LHCN-M2 (cell line): ENCODE measurements at places on chromosomes 11 and 22.

DNA sequence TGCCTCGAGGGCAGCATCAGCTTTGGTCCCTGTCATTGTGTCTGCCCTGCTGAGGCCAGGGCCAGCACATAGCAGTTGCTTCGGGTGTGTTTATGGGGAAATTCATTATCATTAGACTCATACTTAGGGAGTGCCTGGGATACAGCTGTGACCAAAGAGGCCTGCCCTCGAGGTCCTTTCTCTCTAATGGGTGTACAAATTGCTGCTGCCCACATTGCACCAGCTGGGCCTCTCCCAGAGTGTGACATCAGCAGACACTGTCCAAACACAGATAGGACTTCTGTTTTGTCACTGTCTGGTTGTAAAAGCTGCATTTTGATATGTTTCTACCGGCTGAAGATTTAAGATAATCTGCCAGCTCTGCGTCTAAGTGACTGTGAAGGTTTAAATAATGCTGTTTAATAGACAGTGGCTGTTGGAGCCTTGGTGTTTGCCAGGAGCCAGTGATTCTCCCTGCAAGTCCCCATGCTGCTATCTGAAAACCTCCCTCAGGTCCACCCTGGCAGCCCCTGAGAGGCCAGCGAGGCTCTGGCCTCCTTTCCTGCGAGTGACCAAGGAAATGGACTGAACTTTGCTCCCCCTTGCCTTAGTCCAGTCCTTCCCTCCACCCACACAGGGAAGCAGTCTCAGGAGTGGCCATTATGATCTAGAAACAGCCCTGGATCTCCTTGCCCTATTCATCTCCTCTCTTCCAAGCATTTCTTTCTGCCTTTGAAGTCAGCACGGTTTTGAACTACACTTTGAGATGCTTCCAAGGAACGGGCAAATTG lies 505.2 kb downstream of the TBC1D22A start:
- no peak for DNase-seq

DNA sequence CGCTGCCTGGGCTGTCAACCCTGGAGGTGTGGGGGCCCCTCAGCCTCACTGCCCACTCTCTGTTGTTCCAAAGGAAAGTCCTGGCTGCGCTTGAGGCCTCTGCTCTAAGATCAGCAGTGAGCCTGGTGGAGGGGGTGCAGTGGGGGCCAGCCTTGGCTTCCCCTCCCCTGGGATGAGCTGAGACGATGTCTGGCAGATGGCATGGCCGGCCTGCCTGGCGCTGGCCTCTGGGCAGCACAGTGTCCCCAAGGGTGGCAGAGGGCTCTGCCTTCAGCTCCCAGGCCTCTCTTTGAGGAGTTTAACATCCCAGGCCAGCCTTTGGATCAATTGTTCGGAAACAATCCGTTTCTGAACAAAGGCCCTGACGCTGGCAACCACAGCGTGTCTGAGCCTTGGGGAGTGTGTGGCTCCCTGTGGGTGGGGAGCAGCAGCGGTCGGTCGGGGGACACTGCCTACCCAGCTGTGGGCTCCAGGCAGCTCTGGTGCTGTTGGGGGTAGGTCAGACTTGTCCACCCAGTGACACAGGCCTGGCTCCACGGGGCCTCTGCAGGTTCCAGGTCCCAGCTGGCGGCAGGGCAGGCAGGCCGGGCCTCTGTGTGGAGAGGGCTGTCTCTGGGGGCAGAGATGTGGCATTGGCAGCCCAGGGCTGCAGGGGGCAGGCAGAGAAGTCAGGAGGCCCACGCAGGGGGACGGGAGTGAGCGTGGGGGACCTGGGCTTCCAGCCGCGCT lies 12.1 kb downstream of the TSPAN4 start:
- DNase-seq, result no peak

DNA sequence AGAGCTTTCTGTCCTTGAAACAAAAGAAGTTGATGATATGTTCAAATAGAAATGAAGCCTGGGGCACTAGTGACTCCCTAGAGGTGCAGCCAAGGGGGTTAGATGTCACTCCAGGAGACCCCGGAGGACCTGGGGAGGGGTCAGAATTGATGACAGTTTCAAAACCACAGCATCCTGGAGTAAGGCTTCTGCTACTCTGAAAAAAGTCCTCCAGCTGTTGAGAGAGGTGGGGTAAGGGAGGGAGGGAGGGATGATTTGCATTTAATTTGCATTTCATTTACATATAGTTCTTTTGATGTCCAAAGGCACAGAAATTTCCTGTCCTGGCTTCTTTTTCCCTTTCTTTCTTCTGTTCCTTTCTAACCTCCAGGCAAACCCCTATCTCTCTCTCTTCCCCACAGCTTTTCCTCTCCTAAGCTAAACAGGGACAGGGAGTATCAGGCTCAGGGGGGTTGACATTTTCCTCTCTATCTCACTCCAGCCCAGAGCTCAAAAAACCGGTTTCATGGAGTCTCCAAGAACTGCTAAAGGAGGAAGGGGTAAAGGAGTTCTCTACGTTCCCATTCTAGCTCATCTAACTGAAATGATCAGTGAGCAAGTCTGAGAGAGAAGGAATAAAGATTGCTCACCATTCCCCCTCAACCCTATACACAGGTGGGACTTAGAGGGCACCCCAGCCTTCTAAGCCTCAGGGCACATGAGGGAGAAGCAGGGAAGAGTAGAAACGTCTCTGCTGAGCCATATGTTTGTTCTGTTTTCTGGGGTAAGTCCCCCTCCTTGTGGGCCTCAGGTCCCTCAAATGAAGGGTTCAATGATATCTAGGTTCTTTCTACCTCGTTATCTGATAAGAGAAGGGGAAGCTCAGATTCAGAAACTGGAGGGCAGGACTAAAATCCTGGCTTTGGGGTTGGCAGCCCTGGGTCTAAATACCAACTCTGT lies 3.5 kb upstream of the POU2F3 start:
- peak; percentile 70 for DNase-seq

DNA sequence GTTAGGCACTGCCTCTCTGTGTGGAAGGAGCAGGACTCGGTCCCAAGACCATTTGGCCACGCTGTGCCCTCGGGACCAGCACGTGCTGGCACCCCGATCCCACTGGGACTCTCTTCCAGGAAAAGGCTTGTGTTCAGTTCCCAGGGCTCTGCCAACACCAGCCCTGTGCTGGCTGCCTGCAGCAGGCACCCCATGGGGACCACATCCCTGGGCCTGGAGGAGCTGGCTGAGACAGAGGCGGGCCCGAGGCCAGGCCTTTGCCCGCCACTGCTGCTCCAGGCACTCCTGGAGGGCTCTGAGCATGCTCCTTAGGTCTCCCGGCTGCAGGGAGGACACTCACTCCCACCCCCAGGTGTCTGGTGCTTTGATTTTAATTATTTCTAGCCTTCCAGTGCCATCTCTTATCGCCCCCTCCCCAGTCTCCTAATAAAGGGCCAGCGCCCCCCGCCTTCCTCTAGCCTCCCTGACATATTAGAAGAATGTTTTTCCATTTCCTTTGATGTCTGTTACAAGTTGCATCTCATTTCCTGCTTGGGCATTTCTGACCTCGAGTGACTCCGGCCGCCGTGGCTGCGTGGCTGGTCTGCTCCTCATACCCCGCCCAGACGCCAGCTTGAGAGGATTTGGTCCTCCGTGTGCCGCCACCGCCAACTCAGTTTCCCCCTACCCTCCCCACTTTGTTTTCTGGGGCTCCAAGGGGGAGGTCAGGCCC lies 14.4 kb downstream of the CDKN1C start:
- DNase-seq, result no peak

- DNase-seq, result no peak
Measured at GRCh38 chr11:92246630-92247029, 22.0 kb downstream of the FAT3 start.

GRCh38 chr11:116166573-116167465 lies 606.0 kb downstream of the BUD13 start:
- no peak for DNase-seq

DNA sequence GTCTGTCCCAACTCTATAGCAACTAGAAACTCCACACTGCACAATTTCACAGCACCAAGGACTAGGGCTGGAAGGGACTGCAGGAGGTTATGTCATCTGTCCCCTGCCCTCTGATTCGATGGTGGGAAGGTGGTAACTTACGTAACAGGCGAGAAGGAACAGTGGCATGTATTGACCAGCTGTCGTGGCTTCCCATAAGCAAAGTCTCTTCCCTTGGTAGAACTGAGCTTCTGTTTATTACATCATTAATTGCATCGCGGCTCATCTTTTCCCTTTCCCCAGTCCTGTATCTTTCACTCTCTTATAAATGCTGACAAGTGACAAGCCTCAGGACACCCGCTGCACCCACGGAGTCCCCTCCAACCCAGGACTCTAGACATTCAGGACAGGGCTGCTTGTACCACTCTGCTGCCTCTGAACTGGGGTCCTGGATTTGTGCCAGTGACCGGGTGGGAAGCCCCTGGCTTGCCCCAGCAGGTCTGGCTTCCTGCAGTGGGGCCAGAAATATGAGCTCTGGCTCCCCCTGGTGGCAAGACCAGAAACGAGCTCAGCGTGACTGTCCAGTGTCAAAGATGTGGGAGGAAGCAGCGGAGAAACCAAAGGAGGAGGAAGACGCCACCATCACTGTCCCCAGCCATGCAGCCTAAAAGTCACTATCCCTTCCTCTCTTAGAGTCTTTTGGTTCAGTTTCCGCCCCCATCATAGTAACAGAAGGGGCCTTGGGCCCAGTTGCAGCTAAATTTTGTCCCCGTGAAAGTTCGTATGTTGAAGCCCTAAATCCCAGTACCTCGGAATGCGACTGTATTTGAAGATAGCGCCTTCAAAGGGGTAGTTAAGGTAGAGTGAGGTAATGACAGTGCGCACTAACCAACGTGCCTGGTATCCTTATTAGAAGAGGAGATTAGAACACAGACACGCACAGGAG lies 84.5 kb downstream of the ISX start:
- DNase-seq, result peak; percentile 43

DNA sequence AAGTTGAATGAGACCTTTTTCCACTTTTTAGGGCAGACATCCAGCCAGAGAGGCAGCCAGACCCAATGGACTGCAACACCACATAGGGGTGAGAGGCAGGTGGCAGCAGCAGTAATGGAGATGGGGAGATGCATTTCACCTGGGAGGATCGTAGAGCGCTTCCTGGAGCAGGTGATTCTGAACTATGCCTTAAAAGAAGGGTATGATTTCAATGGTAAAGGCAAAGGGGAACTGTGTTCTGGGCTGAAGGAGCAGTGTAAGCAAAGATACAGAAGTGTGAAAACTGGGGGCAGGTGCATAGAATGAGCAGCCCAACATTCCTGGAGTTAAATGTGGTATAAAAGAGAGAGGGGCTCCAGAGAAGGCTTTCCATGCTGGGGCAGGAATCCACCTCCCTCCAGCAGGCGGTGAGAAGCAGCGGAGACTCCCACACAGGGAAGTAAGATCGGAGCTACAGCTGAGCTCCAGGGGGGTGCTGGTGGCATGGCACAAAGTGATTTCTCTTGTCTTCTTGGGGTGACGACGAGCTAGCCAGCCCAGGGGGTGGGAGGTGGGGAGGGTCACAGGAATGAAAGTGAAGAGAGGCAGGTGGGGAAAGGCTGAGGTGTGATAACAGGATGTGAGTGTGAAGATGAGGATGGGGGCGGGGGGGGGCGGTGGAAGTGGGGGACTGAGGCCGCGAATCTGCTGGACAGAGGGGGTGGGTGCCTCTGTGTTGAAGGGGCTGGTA lies 4.3 kb upstream of the SERHL2 start:
- no peak for DNase-seq

DNA sequence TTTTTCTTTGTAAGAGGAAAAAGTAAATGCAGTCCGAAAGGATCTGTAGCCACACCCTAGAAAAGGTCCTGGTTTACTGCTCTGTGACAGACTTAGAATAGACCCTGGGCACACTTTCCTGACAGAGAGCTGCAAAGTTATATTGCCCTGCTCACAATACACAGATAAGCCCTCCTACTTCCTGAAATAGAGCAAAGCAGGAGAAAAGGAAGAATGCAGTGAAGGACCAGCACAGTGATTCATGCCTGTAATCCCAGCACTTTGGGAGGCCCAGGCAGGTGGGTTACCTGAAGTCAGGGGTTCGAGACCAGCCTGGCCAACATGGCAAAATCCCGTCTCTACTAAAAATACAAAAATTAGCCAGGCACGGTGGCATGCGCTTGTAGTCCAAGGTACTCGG lies 2.2 kb downstream of the CYB561A3 start:
- no peak for DNase-seq

DNA sequence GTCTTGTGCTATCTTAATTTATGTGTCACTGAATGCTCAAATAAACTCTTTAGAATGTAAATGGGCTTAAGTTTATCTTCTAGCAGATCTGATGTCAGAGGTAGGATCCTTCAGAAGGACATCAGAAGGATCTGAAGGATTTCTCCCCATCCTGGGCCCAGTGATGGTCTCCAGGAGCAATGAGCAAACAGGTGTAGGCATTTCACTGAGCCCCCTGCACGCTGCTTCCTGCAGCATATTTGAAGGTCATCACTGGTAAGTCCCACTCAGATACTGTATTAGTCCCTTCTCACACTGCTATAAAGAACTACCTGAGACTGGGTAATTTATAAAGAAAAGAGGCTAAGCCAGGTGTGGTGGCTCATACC lies 4.5 kb downstream of the GSTP1 start:
- DNase-seq, result no peak

DNA sequence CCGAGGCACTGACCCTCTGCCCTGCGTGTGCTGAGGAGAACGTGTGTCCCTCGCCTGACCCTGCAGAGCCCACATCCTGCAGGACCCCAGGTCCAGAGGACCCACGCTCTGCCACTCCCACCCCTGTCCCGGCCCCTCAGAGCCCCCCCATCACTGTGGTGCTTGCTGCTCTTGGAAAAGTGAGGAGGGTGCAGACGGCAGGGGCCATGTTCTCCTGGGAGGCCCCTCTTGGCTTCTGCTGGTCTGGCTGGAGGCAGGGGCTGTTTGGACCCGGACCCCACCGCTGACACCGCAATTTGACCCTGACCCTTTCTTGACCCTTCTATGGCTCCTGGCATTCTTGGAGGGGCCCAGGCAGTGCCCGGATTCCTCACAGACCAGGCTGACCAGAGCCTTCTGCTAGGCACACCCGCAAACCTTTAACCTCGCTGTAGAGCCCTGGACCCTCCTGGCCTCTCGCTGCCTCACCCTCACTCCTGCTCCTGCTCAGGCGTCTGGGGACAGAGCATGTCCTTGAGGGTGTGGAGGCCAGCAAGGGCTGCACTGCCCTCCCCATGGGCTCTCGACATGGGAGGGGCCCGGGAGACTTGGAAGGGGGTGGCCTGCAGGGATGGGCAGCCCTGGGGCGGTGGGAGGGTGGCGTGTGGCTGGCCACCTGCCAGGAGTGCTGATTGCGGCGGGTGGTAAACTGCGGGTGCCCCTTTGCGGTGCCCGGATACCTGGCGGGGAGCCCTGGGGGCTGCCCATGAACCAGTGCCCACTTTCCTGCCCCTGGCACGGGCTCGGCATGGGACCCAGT lies 37.0 kb upstream of the MUC5AC start:
- no peak for DNase-seq

- peak; percentile 31 for DNase-seq
Measured at GRCh38 chr11:8930456-8931175, 2.1 kb downstream of the C11orf16 start.

- DNase-seq, result peak; percentile 1
Measured at GRCh38 chr11:104191124-104191523, 27.2 kb upstream of the PDGFD start.

DNA sequence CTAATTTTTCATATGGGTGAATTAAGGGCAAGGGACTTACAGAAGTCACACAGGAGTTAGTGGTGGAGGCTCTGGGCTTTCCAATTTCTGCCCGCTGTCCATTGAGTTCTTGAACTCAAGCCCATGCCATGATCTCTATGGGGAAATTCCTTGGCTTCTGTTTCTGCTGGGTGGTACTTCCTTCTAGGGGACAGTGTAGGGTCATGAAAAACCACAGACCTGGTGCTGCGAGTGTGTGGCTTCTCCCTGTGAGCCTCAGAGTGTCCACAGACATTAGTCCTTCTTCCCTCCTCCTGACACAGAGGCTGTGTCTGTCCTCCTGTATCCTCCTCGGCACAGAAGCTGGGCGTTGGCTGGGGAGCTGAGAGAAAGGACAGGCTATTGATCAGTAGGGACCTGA lies 6.3 kb upstream of the SEZ6L start:
- DNase-seq, result no peak
